Right ventricle myocardium superior (tissue), 1 donor: ENCODE measurements at places on chromosomes 16 and 17. TPM values are rescaled to one million over a fixed set of nuclear protein-coding genes. Genes with fewer than 3 reads are reported as not detected.
A peak's percentile ranks its signal among the peaks of the same experiment; 100 is the strongest.

CA10 gene
- not detected for total RNA-seq

IL21R gene
- 0.13 TPM for total RNA-seq

GALK1 gene
- total RNA-seq = 23.3 TPM

WNT9B gene
- total RNA-seq = 0.13 TPM

CDH5 gene
- 42.9 TPM for total RNA-seq

PPM1E gene
- total RNA-seq = 1.7 TPM

C17orf67 gene
- 1.1 TPM for total RNA-seq

PRDM7 gene
- not detected for total RNA-seq

CD300H gene
- not detected for total RNA-seq

CHAD gene
- total RNA-seq = 0.27 TPM

CA5A gene
- not detected for total RNA-seq

MYL4 gene
- total RNA-seq = 219 TPM

HYDIN gene
- total RNA-seq = 0.89 TPM

- no peak for DNase-seq
Measured at GRCh38 chr17:80901319-80901718, 90.3 kb upstream of the CHMP6 start.

DNA sequence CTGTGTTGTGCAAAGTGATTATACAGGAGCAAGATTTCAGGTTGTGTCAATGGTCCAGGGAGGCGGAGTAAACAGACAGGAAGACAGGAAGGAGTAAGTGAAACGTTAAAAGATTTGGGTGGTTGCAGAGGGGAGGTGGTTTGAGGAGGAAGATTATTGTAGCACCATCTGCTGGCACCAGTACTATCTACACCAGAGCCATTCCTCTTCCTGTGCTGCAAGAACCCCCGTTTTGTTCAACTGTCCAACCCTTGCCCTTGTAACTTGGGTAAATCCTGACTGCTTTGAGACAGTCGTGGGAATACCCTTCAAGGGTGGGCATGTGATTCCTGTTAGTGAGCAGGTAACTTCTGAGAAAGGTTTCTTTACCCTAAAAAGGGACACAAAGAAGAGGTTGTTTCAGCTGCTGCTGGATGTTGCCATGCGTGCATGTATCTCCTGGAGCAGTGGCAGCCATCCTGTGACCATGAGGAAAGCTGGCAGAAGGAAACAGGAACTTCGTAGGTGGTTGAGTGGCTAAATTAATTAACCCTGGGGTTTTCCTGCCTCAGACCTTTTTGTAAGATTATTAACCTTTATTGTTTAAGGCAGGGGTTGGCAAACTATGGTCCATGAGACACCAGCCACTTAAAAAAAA lies 124.1 kb downstream of the PRKCA start:
- no peak for DNase-seq

- DNase-seq = no peak
Measured at GRCh38 chr17:73831699-73832098, 187.5 kb upstream of the SDK2 start.

DNA sequence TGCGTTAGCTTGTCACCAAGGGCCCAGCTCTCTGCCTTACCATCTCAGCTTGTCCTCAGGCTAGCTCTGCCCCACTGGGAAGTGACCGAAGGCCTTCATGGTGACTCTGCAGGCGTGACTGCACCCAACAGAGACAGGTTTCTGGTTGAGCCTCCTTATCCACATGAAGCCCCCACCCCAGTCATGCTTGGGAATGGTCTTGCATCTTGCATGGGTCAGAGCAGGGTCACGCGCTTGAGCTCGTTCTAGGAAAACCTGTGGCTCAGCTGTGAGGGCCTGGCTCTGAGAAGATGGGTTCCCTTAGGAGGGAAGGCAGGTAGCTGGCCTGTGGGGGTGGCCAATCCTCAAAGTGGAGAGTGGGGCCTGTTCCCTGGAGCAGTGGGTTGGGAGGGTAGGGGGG lies 122.8 kb downstream of the BANP start:
- peak; percentile 13 for DNase-seq

DNA sequence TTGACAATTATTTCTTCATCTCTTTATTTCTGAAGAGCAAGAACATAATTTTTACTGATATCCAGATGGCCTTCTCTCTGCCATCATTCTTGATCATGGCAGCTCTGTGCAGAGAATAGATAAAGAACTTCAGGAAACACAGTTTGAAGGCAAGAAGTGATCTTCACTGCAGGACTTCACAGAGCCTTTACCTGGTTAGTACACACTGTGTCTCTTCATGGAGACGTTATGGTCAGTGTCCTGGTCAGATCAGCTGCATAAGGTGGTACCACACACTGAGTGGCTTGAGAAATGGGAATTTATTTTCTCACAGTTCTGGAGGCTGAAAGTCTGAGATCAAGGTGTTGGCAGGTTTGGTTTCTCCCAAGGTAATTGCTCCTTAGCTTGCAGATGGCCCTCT lies 129.5 kb downstream of the UTP18 start:
- DNase-seq = no peak

DNA sequence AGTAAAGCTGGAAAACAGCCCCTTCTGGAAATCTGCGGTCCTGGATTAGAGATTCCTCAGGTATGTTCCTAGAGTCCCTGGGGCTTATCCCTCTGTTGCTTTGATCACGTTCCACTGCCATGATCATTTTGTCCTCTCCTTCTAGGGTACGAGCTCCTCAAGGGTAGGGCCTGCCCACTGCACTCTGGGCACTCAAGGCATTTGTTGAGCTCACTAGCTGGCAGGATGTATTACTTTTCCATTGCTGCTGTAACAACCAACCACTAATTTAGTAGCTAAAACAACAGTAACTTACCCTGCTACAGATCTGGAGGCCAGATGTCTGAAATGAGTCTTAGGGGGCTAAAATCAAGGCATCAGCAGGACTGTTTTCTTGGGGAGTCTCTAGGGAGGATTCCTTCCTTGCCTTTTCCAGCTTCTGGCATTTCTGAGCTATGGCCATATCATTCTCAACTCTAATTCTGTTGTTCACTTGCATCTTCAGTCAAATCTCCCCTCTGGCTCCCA lies 65.7 kb downstream of the ARSG start:
- no peak for DNase-seq

DNA sequence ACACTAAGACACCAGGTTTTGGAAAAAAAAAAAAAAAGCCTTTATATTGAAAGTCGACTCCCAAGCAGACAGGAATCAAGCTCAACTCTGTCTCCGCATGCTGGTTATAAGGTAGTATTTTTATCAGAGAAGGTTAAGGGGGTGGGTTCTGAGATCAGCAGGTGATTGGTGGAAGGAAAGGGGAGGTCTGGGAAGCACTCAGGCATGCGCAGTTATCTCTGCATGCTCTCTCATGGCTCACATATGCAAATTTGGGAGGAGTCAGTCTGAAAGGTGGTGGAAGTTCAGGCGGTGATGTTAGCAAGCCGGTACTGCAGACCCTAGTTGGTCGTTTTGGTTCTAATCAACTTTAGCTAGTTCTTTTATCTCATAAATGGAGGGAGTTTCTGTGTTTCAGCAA lies 357.6 kb upstream of the C16orf82 start:
- DNase-seq = no peak

- DNase-seq = no peak
Measured at GRCh38 chr16:84313921-84314320, 19.2 kb downstream of the WFDC1 start.

- DNase-seq = no peak
Measured at GRCh38 chr17:66767154-66767933, 67.6 kb upstream of the CACNG5 start.

DNA sequence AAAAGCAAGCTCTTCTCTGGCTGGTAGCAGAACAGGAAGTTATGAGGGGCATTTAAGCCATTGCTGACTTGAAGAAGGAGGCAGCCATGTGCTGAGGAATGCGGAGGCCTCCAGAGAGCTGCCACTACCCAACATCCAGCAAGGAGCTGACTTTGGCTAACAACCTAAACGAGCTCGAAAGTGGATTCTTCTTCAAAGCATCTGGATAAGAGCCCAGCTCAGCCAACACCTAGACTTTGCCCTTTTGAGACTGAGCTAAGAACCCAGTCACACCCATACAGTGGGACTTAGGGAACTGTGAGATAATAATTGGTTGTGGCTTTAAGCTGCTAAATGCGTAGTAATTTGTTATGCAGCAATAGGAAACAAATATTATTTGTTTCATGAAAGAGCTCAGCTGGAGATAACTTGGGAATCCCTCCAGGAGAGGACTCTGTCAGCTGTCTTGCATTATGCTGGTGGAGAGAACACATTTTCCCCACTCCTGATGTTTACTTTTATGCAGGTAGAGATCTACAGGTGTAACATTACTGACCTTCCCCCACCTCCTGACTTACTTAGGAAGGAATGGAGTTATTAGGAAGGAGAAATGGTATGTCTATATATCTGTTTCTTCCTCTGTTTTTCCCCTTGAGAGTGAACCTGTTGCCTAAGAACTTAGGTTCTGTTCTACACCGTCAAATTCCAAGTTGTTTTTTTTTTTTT lies 52.7 kb upstream of the ZNF629 start:
- no peak for DNase-seq

- no peak for DNase-seq
Measured at GRCh38 chr16:20327444-20328041, at the start of gene GP2. GP2 (minus strand) TSS chr16:20327513; CDS start chr16:20326431, 1,082 bp downstream.

DNA sequence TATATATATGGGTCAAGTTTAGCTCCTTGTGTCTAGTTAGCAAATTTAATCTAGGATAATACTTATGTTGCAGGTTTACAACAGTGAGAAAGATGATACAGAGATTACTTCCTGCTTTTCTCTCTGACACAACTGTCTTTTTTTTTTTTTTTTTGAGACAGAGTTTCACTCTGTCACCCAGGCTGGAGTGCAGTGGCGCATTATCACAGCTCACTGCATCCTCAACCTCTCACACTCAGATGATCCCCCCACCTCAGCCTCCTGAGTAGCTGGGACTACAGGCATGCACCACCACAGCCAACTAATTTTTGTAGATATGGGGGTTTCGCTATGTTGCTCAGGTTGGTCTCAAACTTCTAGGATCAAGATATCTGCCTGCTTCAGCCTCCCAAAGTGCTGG lies 706.9 kb upstream of the SOX9 start:
- DNase-seq = no peak

DNA sequence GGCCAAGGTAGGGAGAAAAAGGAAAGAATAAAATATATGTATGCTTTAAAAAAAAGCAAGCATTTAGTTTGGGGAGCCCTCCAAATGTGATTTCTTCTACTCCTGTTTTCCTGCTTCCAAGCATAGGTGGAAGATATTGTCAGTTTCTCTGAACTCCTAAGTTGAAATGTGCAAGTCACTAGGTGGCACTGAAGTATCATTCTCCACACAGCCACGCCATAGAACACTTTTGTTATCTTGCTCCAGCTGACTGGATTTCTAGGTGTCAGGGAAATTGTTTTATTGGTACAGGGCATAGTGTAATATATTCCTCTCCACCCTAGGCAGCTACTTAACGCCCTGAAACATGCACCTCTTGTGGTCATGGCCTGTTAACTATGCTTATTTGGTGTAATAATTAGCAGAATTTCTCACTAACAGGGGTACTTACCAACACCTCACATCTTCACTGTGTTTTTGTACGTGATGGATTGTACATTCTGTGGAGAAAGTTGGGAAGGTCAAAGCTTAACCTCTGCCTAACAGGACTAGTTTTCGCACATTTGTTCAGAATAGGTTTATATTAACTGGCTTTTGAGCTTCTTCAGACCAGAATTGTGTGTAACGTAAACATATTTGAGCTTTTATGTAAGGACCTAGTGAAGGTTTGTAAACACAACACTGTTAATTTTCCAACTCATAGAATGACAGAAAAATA lies 69.3 kb downstream of the FTO start:
- DNase-seq = no peak

DNA sequence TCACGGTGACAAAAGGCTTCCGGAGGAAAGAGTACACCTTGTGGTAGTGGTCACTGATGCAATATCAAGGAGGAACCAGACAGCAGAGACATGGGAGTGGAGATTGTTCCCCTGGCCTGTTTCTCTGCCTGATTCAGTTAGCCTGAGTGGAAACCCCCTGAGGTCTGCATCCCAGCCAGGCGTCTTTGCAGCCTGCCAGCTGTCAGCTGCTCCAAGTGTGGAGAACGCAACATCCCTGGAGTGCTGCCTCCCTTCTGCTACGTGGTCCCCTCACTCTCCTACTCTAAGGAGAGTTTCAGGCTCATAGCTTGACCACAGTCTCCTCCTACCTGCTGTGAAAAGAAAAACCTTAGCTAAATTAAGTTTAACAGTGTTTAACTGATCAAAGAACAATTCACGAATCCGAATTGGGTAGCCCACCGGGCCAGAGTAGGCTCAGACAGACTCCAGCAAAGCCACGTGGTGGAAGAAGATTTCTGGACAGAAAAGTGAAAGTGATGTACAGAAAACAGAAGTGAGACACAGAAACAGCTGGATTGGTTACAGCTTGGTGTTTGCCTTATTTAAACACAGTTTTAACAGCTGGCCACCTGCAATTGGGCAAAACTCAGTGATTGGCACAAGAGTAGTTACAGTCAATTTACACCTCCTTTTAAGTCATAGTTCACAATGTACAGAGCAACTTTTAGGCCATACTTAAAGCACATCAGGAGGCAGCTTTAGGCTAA lies 188.6 kb downstream of the DNAH9 start:
- DNase-seq = no peak

DNA sequence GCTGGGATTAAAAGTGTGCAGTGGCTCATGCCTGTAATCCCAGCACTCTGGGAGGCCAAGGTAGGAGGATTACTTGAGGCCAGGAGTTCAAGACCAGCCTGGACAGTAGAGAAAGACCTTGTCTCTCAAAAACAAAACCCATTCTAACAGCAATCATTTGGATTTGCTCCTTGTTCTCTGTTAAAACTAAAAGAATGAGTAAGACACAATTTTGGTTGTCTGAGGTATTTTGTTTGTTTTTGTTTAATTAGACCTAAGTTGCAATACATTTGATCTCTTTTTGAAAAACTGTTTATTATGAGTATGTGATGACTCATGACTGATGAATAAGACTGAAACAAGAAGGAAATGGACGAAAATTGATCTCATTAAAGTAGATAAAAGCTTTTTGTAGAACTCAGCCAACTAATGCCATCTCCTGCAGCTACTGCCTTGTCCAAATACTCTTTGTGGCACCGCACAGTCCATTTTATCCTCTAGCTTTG lies 29.0 kb downstream of the GLG1 start:
- DNase-seq = no peak

DNA sequence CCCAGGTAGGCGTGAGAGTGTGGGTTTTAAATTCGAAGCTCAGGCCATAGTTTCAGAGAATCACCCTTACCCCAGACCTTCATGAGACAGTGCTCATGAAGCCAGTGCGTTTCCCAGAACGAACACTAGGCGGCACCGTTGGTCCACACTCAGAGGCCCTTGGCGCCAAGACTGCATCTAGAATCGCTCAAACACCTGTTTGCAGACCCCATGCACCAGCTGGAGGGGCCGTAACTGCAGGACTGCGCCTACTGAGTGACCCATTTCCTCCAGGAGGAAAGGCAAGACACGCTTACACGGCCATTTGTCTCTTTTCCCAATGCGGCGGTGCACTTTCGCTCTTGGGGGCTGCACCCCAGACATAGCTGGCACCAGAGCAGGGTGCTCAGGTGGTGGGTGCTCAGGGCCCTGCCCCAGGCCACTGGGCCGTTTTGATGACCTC lies 34.0 kb downstream of the ADGRG5 start:
- peak; percentile 87 for DNase-seq

DNA sequence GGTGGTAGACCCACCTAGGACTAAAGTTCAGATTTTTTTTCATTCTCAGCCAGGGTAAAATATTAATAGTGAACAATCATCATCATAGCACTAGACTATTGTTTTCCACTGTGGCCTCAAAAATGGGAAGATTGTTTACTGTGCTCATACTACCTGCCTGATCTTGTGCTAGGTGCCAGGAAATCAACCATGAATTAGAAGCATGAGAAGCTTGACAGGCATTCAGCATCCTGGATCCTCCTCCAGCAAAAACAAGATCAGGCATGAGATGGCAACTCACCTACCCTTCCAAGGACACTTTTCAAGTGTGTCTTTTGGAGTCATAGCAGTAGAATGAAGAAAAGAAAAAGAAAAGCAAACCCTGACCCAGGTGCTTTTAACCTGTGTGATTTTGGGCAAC lies 174.2 kb downstream of the CYLD start:
- no peak for DNase-seq
